Stomach (tissue), 19 donors: ENCODE measurements at places on chromosomes 12 and 14. TPM values are rescaled to one million over a fixed set of nuclear protein-coding genes. Genes with fewer than 3 reads are reported as not detected.

Gene GLI1
- 0.45 TPM for total RNA-seq

GRCh38 chr12:100404769-100405407, 48.0 kb downstream of the SLC17A8 start:
- DNase-seq: peak; percentile 34

- DNase-seq: no peak
Measured at GRCh38 chr12:81668475-81668874, 90.7 kb downstream of the PPFIA2 start.

DNA sequence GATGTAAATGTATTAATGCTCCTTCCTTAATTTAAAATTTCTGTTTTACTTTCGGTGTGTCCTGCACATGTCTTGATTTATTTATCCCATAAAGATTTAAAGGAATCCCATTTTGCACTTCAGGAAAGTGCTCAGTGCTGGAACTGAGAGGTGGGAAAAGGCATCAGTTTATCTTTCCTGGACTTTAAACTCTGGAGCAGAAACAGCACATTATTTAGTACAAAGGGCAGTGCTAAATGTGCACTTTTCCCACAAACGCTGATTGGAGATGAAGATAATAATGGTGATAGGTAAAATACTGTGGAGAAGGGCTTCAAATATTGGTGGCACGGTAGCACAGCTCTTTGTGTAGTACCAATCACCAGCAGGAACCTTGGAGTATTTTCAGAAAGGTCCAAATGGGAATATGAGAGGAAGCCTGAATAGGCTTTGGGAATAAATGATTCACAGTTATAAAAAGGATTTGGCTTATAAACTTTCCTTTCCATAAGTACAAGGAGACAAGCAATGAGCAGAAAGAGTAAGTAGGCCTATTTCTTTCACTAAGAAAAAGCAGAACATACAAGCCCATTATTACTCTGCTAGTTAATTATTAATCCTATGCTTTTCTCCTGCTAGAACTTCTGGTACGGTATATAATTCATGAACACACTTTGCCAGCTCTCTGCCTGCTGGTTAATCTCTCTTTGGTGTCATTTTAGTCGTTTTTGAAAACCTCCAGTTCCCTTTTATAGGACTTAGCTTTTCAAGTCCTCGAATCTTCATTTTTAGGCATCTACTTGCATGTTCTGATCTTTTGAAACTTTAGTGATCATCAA, 58.3 kb downstream of the SLC15A5 start:
- peak; percentile 13 for DNase-seq
